NCI-H1930 (cell line): ENCODE measurements at places on chromosomes 1 and 21.

- DNase-seq = no peak
Observed at GRCh38 chr1:67614511-67614934, 70.5 kb upstream of the GADD45A start.

DNA sequence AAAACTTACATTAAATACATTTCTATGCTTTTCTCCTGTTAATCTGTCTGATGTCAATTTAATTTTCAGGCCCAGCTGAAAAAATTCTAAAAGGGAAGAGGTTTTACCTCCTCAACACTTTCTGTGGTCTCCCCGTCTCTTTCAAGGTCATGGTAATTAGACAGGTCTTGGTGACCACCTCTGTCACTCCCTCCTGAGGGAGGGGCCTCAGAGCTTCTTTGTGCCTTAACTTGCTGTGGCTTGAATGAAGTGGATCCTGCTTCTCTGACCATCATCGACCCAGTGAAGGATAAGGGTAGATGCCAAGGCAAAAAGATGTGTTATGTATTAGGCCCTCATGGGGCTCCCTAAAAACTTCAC, 40.8 kb upstream of the OSBPL9 start:
- no peak for DNase-seq

DNA sequence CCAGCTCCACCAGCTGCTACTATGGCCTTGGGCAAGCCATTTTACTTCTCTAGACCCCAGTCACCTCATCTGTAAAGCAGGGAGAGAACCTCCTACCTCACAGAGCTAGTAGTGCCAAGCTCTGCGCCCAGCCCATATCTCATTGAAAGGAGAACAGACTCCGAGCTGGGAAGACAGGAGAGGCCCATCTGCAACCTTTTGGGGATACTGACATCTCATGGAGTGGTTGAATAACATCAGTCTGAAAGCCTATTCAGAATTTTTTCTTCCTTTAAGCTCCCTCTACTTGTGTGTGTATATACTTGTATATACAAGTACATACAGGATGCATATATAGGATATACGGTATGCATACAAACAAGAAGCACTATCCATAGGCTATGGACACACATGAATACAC, 279.5 kb upstream of the POU3F1 start:
- DNase-seq = no peak

GRCh38 chr1:26820784-26821269, 5.7 kb upstream of the ZDHHC18 start:
- DNase-seq = no peak

- no peak for DNase-seq
Observed at GRCh38 chr1:226633541-226634165, 85.1 kb downstream of the STUM start.
